ENCODE measurements at places on chromosomes 11 and 22.

DNA sequence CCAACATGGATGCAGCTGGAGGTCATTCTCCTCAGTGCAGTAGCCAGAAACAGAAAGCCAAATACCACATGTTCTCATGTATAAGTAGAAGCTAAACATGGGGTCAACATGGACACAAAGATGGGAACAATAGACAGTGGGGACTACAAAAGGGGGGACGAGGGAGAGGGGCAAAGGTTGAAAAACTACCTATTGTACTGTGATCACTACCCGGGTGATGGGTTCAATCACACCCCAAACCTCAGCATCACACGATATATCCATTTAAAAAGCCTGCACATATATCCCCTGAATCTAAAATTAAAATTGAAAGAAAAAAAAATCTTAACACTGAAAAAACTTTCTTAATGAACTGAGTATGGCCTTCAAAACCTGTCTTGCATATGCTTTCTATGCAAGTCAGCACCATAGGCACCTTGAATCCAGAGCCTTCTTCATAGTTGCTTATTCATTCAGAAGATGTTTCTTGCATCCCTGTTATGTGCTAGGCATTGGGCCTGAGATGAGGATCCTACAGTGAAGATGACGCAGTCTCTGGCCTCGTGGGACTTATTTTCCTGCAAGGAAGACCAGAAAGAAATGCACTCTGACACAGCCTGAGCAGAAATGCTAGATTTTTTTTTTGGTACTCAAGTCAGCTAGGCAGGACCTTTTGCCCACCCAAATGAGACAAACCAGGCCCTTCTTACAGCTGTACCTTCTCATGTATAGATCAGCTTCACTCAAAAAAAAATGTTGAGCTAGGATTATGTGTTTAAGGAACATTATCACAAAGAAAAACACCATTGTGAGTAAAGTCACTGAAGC lies 21.0 kb downstream of the NNMT start:
- DNase-seq = no peak

- no peak for DNase-seq
These were observed 291.4 kb downstream of the ST3GAL4 start for GRCh38 chr11:126646701-126647557.

- no peak for DNase-seq
These were observed 7.4 kb upstream of the GDPD4 start for GRCh38 chr11:77308838-77309237.

- DNase-seq = peak; percentile 76
These were observed at the start of gene STIM1 for GRCh38 chr11:3854977-3855807. STIM1 (plus strand) TSS chr11:3855664; CDS start chr11:3856271, 607 bp downstream.

DNA sequence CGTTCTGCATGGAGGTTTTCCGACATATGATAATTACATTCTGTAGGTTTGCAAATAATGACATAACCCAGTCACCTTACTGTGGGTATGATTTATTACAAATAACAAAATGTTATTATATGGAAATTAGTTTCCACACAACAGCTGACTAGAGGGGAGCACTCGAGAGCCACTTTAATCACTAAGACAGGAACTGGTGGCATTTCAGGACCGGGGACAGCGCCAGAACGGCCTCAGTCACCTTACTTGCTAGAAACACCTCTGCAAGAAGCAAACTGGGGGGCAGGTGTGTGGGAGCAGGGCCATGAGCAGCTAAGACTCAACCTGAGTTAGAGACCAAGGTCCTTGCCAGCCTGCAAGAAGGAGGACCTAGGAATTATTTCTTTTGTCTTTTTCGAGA lies 199.9 kb downstream of the DSCAML1 start:
- DNase-seq = no peak

GRCh38 chr11:128718064-128718463 lies 24.2 kb downstream of the FLI1 start:
- DNase-seq = no peak

DNA sequence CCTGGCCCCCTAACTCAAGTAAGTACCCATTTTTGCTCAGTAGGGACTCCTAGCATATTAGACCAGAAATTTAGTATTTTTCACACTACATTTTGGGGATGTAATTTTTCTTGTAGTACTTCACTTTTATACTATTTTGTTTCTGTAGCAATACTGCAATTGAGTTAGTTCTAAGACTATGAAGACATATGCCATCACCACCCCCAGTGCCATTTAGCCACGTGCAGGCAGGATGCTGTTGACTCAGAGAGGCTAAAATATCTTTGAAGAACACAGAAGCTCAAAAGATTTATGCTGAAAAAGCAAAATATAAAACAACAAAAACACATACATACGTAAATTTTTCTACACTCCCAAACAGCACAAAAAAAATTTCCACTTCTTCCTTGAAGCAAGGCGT lies 29.1 kb upstream of the DLAT start:
- no peak for DNase-seq

- peak; percentile 10 for DNase-seq
These were observed 114.7 kb downstream of the CRYBB2 start for GRCh38 chr22:25334162-25334490.

GRCh38 chr22:48362721-48363404 lies 1464.8 kb downstream of the BRD1 start:
- DNase-seq = no peak

- DNase-seq = no peak
These were observed 6.3 kb downstream of the CD44 start for GRCh38 chr11:35145271-35145670.

DNA sequence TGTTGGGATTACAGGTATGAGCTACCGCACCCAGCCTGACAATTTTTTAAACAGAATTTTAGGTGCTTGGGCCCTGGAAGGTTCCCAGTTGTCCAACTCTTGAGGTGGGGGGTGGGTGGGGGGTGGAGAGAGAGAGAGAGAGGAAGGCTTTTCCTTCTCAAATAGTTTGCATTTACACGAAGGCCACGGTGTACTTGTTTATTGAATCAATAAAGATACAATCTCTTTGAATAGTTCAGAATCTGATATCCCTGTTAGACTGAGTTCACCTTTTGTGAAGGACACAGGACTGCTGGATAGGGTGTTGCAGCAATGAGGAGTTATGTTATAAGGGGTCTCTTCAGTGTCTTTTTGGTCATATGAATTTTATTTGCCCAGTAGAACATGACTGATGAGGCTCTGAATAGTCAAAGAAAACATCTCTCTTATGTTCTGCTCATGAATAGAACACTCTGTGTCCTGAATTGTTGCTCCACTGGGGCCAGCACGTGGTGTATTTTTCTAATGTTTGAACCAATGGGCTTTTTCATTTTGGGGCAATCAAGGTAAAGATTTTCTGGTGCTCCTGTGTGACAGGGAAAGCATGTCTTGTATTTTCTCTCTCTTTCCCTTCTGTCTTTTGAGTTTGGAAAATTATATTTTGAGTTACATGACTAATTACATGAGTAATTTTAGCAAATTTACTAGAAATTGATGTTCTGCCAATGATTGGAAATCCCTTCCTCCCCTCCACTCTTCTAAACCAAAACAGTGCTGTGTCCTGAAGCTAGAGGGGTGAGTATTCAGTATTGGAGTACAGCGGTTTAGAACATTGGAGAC lies 61.7 kb downstream of the PTPRJ start:
- no peak for DNase-seq

- DNase-seq = no peak
These were observed 1.1 kb downstream of the NPAT start for GRCh38 chr11:108221371-108221770.

- DNase-seq = no peak
These were observed 150.3 kb upstream of the NCAM1 start for GRCh38 chr11:112810951-112811350.

DNA sequence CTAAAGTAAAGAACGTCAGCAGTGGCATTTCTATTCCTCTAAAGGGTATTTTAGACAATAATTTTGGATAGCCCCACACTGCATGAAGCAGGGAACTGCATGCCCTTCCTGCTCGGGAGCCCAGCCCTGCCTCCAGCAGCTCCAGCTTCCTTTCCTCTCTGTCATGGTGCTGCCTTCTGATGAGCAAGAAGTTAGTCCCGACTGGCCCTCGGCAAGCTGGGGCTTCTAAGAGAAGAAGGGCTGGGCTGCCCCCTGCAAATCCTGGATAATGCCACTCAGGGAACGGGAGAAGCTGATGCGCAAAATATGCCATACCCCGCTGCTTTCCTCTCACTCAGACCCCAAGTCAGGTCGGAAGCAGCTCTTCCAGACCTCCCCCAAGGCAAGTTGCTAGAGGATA lies 296.4 kb downstream of the ETS1 start:
- no peak for DNase-seq

DNA sequence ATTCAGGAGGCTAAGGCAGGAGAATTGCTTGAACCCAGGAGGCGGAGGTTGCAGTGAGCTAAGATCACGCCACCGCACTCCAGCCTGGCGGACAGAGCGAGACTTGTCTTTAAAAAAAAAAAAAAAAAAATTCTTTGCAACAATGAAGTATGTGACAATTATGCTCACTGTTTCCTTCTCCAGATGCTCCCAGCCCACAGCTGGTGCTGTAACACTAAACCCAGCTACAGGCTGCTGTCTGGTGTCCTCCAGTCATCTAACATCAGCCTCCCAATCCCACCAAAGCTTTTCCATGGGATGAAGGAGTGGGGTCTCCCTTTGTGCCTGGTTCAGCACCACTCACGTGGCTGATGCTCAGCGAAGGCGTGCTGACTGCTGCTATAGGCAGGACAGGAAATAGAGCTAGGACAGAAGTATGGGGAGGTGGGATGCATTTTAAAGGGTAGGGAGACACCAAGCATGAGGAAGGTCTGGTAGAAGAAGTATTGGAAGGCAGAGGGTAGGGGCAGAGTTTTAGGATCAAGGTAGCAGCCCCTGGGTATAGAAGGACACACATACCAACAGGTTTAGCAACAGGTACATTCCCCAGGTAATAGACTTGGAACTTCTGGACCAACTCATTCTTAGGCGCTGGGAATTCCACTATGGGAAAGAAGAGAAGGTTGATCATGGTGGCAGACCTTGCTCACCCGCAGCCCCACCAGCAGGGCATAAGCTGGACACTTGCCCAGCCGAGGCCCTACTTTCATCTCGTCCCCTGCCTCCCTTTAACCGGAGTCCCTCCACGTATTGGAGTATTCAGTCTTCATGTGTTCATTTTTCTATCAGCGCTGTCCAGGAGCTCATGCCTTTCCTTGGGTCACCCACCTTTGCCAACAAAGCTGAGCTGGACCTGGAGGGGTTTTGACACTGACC lies 10.4 kb downstream of the SMPD1 start:
- DNase-seq = no peak
